Right renal cortex interstitium (tissue), 3 donors: ENCODE measurements at places on chromosomes 6 and 20. TPM values are rescaled to one million over a fixed set of nuclear protein-coding genes. Genes with fewer than 3 reads are reported as not detected.
A peak's percentile ranks its signal among the peaks of the same experiment; 100 is the strongest.

The ZNF341 gene
- polyA plus RNA-seq = 2.8 TPM

The FABP7 gene
- 0.29 TPM for polyA plus RNA-seq

The CENPQ gene
- 13.7 TPM for polyA plus RNA-seq

The FOXF2 gene
- polyA plus RNA-seq = 0.14 TPM

The CCM2L gene
- polyA plus RNA-seq = 6.3 TPM

The FAM209B gene
- not detected for polyA plus RNA-seq

The DAAM2 gene
- 23.8 TPM for polyA plus RNA-seq

The PAK5 gene
- 0.69 TPM for polyA plus RNA-seq

The ASIP gene
- 0.28 TPM for polyA plus RNA-seq

The TNF gene
- 0.19 TPM for polyA plus RNA-seq

The ZSCAN23 gene
- polyA plus RNA-seq = 12.4 TPM

GRCh38 chr6:84521511-84521910 lies 242.9 kb downstream of the TBX18 start:
- no peak for DNase-seq

GRCh38 chr6:12250383-12250770 lies 39.8 kb upstream of the EDN1 start:
- DNase-seq = no peak

GRCh38 chr6:138817799-138818198 lies 21.9 kb downstream of the ECT2L start:
- DNase-seq = no peak

GRCh38 chr6:37011656-37012378 lies 6.4 kb downstream of the FGD2 start:
- DNase-seq = no peak

DNA sequence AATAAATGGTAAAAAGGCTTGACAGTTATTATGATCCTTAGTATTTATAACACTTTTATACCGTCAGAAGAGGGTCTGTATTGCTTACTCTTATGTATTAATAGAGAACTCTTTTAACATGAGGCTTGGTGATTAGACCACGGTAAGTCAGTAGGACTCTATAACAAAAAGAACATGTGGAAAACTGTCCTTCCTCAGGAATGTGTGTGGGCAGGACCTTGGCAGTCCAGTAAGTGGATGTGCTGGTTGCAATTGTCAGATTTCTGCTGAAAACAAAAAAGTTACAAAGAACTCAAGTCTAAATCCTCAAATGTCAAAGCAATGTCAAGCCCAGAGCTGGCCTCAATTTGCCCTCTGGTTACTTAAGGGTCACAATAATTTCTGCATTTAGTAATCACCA lies 81.1 kb downstream of the PLCG1 start:
- DNase-seq = no peak

GRCh38 chr6:163603395-163603794 lies 188.9 kb downstream of the QKI start:
- DNase-seq = no peak

GRCh38 chr20:47406849-47407682 lies 50.6 kb upstream of the ZMYND8 start:
- DNase-seq = no peak

DNA sequence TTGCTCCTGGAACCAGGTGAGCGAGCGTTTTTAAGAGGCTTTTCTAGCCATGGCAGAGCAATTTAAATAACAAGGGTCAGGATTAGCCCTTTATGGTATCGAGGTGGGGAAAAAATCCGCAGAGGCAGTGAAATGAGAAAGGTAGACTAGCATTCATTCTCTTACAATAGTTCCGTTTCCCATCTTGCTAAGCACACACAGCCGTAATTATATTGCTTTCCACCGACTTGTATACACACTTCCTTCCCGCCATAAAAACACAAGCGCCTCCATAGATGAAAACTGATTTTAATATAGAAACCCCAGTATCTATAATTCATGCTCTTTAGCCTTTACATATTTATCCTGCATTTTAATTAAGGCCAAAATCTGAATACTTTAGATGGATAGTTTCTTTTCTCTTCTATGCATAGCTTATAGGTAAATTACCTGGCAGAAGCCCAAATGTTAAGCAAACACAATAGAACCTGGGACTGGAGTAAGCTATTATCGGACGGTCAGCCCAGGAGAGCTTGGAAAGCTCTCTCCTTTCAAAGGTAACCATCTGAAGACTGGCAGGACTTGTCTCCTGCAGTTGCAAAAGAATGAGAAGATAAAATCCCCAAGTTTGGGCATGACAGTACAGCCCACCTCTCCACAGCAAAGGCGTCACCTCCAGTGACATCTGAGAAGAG lies 90.9 kb upstream of the MC3R start:
- no peak for DNase-seq

DNA sequence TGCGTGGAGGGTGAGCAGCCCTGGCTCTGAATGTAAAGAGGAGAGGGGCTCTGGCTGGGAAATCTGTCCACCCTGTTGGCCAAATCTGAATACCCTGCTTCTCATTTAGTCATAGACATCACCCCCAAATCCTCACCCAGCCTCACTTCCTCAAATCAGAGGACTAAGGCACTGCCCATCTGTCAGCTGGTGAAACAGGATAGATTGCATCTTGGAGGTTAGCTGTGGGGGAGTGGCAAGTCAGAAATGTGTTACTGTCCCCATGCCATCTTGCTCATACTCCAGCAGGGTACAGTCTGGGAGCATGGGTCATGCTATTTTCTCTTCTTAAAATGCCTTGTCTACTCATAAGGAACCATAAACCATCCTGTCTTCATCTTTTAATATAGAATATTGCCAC lies 9.5 kb upstream of the DTNBP1 start:
- no peak for DNase-seq

DNA sequence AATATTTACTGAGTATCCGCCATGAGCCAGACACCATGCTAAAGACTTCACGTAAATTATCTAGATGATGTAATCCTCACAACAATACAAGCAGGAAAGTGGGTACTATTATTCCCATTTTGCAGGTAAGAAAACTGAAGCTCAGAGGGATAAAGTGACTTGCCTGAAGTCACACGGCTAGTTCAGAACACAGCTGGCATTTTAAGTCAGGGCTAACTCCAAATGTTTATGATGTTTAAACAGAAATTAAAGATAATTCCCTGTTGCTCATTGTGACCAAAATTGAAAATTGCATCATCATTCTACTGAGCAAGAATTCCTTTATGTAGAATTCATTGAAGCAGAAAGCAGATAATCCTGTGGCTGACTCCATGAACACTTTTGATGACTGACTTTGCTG lies 71.3 kb upstream of the STXBP5 start:
- no peak for DNase-seq

DNA sequence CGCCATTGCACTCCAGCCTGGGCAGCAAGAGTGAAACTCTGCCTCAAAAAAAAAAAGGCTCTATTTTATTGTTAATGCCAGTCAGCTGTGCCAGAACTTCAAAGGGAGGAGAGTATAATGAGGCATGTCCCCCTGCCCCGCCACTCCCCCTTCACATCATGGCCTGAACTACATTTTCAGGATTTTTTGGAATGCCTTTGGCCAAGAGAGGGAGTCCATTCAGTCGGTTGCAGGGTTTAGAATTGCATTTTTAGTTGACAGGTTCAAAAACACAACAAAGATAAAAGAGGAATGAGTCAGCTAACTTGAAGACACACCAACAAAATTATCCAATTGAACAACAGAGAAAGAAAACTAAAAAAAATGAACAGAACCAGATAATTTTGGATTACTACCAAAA lies 59.1 kb downstream of the CEP43 start:
- no peak for DNase-seq

GRCh38 chr6:140237251-140237650 lies 862.8 kb upstream of the CITED2 start:
- DNase-seq = no peak

- DNase-seq = no peak
Measured at GRCh38 chr6:29790626-29791025, 37.0 kb upstream of the HLA-G start.

GRCh38 chr6:23424584-23424983 lies 701.4 kb upstream of the NRSN1 start:
- no peak for DNase-seq

- DNase-seq = no peak
Measured at GRCh38 chr6:129099696-129100095, 216.8 kb downstream of the LAMA2 start.

- DNase-seq = peak; percentile 47
Measured at GRCh38 chr6:23608931-23609435, 517.0 kb upstream of the NRSN1 start.

DNA sequence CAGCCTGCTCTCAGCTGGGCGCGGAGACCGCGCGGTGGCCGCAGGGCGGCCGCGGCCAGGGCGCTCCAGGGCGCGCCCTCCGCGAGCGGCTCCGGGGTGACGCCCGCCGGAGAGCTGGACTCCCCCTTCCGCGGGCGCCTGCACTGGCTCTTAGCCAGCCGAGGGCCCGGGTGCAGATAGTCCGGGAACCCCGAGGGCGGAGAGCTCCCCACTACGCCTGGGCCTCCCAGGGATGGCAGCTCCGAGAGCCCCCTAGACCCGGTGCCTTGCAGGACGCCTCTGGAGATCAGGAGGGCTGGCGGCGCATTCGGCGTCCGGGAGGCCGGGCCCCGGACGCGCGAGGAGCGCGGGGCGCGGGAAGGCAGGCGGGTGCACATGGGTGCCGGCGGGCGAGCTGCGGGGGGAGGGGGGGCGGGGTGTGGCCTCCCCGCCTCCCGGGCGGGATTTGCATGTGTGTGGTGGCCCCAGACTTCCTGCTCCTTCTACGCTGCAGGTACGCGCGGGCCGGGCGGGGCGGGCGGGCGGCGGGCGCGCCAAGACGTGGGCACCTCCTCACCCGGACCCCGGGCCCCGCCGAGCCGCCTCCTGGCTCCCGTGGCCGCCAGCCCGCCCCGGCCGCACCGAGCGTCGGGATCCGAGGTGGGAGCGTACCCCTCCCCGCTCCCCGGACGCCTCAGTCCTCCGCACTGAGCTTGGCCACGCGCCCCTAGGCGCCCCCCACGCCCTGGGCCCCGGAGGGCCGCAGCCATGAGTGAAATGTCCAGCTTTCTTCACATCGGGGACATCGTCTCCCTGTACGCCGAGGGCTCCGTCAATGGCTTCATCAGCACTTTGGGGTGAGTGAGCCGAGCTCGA lies at the start of gene ITPR3:
ITPR3 (plus strand) TSS at position 467 of the 855 bp plus-strand sequence; CDS start at position 748, 281 bp downstream.
- no peak for DNase-seq

DNA sequence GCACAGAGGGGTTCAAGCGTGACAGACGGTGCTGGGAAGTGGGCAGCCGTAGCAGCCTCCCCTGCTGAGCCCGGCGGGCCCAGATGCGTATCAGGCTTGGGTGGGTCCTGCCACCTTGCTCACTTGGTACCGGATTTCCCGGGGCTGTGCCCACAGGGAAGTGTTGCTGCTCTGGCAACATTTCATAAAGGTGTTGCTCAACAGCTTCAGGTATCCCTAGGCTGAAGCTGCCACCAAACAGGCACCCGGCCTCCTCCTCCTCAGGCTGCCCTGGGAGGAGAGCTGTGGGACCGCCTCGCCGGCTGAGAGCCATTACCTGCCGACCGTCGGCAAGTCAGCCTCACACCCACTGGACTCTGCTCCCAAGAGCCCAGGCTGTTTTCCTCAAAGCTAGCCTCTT lies 11.5 kb downstream of the PSMG4 start:
- DNase-seq = no peak

- DNase-seq = no peak
Measured at GRCh38 chr6:137341681-137342195, 122.6 kb upstream of the IFNGR1 start.

GRCh38 chr20:58571693-58572427 lies 56.7 kb upstream of the APCDD1L start:
- DNase-seq = no peak

- no peak for DNase-seq
Measured at GRCh38 chr6:44660561-44661220, 273.2 kb downstream of the CDC5L start.

- DNase-seq = no peak
Measured at GRCh38 chr6:170165471-170166117, 125.3 kb downstream of the DLL1 start.

GRCh38 chr6:13447949-13448724 lies 39.3 kb downstream of the GFOD1 start:
- no peak for DNase-seq

DNA sequence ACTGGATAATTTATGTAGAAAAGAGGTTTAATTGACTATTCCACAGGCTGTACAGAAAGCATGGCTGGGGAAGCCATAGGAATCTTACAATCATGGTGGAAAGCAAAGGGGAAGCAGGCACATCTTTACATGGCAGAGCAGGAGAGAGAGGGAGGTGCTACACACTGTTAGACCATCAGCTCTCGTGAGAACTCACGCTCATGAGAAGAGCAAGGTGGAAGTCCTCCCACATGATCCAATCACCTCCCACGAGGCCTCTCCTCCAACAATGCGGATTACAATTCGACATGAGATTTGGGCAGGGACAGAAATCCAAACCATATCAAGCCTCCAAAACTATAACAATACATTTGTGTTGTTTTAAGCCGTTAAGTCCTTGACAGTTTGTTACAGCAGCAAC lies 257.1 kb upstream of the KCNG1 start:
- no peak for DNase-seq

GRCh38 chr6:17004269-17004668 lies 97.6 kb upstream of the STMND1 start:
- DNase-seq = no peak

GRCh38 chr6:25463441-25463840 lies 184.3 kb downstream of the CARMIL1 start:
- DNase-seq = no peak

GRCh38 chr6:21331235-21331634 lies 262.3 kb upstream of the SOX4 start:
- DNase-seq = no peak

- DNase-seq = no peak
Measured at GRCh38 chr20:5863040-5863833, 87.1 kb downstream of the TRMT6 start.

GRCh38 chr6:93413190-93413589 lies 6.2 kb downstream of the EPHA7 start:
- DNase-seq = no peak

DNA sequence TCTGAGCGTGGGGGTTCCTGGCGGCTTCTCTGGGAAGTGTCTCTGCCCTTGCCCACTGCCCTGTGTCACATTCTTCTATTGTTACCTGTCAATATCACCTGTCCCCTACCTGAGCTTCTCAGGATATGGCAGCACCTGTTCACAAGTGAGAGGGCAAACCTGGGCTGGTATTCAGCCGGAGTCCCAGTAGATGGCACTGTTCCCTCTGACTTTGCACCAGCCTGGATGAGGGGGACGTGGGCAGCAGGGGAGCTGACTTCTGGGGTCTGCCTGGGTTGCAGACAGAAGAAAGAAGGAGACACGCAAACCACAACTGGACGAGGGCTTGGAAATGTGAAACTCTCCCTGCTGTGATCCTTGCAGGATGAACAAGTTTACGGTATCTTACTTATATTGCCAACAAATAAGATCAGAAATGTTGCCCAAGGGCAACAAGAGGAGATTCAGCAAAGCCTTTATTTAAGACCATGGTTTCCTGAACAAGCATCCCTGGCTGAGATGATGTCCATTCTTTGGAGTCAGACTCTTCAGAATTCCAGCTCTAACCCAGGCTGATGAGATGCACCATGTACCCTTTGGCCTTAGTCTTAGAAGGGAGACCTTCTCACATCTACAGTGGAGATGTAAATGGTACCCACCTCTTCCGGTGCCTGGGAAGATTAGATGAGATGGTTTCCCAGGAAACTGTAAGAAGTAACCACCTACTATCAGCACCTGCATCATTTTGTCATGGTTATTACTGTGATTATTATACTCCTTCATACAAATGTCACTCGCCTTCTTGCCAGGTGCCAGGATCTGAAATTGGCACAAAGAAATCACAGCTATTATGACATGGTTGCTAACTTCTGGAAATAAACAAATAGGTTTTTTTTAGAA lies 400.0 kb upstream of the CDH4 start:
- DNase-seq = peak; percentile 9
